ELR (cell line): ENCODE measurements at places on chromosomes 12 and 14.

- peak; percentile 85 for DNase-seq
Measured at GRCh38 chr12:93571365-93571924, 1.0 kb upstream of the SOCS2 start.

- peak; percentile 20 for DNase-seq
Measured at GRCh38 chr12:56840922-56841321, 77.8 kb downstream of the HSD17B6 start.

DNA sequence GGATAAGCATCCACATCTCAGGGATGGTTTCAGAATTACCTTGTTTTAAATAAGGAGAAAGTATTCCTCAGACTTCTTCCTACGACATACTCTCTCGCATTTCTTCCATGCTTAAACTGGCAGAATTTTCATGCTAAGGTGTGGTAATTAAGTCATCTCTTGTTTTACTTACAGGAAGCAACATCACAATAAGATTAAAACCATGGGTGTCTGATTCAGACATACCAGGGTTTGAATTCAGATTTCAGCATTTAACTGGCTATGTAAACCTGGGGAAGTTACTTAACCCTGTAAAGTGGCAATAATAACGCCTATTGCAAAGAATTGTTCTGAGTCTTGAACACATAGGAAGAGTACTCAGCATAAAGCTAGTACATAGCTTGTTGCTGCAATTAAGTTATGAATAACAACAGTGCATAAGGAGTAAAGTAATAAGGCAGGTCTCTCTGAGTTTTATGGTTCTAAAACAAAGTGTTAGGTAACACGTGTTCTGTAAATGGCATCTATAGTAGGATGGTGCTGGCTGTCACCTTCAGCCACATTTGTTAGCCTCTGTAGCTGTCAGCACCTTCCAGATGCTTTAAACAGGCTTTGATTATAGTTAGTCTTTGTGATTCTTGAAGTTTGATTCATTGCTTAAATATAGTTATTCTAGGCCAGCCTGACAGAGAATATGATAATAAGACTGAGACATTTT lies 38.8 kb downstream of the IFT43 start:
- DNase-seq: no peak

DNA sequence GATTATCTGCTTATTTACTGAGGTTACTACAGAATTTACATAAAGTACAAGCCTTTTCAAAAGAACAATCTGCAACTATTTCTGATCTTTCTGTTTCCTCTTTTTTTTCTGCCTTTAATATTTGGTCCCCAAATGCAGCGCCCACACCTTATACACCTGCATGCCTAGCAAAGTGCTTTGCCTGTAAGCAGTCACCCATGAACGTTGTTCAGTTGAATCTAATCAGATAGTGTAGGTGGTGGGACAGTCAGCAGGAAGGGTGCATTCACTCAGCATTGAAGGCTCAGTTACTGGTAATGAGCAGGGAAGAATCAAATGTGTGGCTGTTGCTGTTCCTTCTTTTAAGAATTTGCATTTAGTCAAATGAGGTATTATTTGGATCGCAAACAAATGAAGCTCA lies 108.4 kb downstream of the GPR135 start:
- no peak for DNase-seq

GRCh38 chr14:54754116-54754622 lies 148.5 kb downstream of the GCH1 start:
- no peak for DNase-seq

- DNase-seq: no peak
Measured at GRCh38 chr14:34449819-34450541, 12.1 kb downstream of the SPTSSA start.

DNA sequence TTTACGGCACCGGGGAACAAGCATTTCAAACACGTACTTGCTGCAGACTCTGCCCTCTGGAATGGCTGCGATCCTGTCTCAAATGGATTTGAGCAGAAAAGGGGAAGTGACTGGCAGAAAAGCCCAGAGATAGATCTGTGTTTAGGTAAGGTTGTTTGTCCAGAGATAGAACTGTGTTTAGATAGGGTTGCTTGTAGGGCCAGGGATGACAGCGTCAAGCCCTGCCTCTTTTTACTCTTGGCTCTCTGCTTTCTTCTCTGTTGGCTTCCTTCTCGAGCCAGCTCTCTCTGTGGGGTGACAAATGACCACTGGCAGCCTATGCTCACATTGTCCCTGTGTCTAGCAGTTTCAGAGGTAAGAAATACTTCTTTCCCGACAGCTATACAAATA lies 11.4 kb downstream of the DGLUCY start:
- no peak for DNase-seq

DNA sequence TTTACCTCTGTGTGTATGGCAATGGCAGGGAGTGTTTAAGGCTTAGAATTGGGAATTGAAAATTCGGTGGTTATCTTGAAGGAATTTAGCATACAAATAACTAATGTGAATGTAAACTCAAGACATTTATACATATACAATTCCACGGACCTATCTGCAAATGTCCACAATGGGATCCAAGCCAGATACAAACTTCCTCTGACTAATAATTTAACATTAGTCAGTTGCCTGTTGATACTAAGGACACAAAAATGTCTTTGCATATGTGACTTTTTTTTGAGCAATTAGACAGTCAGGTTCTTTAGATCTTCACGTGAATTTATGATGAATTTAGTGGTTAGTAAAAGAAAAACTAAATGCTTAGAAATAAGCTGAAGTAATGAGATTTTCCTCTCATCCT lies 40.5 kb downstream of the ESR2 start:
- peak; percentile 92 for DNase-seq

DNA sequence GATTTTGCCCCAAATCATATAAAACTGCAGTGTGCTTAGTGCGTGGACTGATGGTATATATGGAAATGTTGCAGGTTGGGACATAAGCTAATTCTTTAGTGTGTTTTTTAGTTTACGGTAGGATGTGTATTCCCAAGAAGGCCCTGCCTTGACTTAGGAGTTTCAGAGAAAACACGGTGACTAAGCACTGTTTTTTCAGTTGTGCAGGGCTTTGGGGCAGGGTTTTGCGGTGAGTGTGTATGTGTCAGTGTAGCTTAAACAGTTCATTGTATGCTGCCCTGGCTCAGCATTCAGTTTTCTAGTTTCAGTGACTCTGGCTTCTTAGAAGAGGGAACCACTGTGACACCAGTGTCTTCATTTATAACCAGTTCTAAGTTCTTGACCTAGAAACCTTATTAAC lies 101.2 kb downstream of the AKAP6 start:
- DNase-seq: peak; percentile 57

- DNase-seq: no peak
Measured at GRCh38 chr14:106201376-106201775, 675.0 kb downstream of the TMEM121 start.

- DNase-seq: no peak
Measured at GRCh38 chr12:18837025-18837424, 99.1 kb downstream of the CAPZA3 start.

DNA sequence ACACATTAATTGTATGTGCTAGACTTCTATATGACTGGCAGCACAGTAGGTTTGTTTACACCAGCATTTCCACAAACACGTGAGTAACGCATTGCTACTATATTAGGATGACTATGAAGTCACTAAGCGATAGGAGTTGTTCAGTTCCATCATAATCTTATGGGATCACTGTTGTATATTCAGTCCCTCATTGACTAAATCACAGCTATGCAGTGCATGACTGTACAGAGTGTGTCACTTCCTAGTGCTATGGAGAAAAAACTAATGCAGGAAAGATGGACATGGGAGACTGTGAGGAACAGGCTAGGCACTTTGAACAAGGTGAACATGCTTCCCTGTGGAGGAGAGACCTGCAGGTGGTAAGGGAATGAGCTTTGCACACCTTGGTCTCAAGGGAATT lies 259.8 kb downstream of the NUAK1 start:
- peak; percentile 29 for DNase-seq

DNA sequence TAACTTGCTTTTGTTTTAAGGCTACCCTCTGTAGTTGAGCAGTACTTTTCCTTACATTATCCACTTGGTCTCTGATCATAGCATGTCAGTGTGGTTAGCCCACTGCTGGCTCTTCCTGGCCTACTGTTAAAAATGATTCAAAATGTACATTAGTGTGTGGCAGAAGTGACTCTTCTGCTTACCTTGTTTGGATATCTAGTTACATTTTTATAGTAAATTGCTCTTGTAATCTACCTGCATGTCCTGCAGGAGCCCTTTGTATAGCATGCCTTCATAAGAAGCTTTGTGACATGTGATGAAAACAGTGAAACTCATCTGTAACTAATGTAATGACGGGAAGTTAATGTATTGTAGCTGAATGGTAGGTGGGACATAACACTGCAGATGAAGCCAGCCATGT lies 8.1 kb downstream of the SPATS2 start:
- no peak for DNase-seq
